ENCODE measurements at places on chromosomes 5 and 9. TPM values are rescaled to one million over a fixed set of nuclear protein-coding genes. Genes with fewer than 3 reads are reported as not detected.

DNA sequence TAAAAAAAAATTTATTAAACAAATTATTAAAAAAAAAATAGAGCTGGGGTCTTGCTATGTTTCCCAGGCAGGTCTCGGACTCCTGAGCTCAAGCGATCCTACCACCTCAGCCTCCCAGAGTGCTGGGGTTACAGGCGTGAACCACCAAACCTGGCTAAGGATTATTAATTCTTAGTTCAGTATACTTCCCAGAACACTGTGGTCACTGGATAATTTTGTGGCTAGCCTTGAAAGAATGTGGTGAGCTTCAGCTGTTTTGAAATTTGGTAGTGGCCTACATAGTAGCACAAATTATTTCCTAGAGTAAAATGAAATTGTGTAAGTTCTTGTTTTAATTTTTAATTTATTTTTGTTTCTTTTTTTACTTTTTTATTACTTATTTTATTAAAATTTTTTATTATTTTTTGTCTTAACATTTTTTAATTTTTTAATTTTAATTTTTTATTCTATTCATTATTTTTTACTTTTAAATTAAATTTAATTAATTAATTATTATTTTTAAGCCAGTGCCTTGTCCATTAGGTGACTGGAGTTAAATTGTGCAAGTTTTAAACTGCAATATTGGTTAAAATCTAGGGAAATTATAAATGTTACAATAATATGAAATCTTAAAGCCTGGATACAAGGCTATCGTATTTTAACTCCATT, 23.0 kb downstream of the ARRDC3 start:
- no peak for DNase-seq

GRCh38 chr9:90802386-90802985, 867 bp downstream of the SYK start:
- DNase-seq: no peak

CARD9 gene
- 1.1 TPM for total RNA-seq

SLC34A3 gene
- total RNA-seq: not detected

CACNA1B gene
- 0.16 TPM for total RNA-seq

CCL28 gene
- 5.1 TPM for total RNA-seq
